ENCODE measurements at places on chromosomes 1 and 21.

DNA sequence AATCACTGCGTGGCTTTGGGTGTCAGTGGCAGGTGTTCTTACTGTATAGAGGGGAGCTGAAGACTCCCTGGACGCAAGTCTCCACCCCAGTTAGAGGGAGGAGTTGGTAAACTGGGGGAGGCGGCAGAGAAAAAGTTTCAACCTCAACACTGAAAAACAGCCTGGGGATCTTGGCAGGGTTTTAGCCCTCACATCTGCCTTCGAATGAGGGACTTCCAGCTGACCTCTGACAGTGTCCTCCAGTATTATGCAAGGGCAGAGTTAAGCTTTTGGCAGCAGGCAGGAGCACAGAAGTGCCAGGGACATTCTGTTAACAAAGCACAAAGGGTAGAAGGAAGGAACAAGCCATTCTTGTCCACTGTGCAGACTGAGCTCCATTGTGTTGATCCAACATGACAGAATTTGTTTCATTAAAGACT is 41.2 kb upstream of the RAB4A start:
- DNase-seq: no peak

- no peak for DNase-seq
Measured at GRCh38 chr21:45050345-45050796, 24.0 kb upstream of the ADARB1 start.

DNA sequence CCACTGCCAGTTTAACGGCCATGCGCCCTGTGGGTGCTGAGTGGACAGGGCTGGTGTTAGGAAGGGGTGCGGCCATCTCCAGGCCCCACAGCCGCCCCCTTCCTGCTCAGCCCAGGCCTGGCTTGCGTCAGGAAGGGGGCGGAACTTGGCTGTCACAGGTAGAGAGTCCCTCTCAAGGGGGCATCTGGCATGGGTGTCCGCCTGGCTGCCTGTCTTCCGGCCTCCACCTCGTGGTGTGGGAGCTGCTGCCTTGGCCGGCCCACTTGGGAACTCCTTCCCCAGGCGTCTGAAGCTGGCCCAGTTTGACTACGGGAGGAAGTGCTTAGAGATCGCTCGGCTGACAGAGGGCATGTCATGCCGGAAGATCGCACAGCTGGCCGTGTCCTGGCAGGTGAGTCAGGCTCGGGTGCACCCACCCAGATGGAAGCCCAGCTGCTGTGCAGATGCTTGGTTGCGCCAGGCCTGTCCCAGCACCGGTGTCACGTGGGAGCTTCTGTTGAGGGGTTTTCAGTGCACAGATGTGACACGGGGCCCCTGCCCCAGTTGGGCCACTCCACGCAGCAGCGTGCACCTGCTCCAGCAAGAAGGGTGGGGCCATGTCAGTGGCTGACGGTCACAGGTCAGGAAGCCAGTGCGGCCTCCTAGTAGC is 9.1 kb upstream of the ATAD3B start:
- DNase-seq: no peak

DNA sequence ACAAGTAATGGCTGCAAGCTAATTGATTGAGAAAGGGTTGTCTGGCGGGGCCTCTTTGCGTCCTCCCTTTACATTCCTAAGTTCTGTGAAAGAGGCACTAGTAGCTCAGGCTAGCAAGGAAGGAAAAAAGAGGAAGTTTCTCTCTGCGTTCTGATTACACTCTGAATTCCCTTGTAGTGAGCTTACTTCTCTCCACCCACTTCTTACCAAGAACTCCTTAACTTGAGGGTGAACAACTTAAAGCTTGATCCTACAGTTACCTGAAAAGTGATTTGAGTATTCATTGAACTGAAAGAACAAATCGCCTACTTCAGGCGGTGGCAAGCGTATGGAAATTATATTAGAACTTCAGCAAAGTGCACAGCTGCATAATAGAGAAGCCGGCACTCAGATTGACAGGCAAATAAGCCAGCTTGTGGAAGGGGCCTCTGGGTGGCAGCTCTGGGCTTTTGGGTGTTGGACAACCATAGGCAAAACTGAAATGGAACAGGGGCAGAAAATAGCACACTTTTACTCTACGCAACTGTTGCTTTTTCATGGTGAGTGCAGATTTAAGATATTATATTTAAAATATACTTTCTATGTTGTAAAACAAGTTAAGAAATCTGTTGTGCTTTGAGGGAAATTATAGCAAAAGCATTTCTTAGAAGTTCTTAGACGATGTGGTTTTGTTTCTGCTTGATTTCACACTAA is 464.5 kb downstream of the USP25 start:
- DNase-seq: peak; percentile 73

DNA sequence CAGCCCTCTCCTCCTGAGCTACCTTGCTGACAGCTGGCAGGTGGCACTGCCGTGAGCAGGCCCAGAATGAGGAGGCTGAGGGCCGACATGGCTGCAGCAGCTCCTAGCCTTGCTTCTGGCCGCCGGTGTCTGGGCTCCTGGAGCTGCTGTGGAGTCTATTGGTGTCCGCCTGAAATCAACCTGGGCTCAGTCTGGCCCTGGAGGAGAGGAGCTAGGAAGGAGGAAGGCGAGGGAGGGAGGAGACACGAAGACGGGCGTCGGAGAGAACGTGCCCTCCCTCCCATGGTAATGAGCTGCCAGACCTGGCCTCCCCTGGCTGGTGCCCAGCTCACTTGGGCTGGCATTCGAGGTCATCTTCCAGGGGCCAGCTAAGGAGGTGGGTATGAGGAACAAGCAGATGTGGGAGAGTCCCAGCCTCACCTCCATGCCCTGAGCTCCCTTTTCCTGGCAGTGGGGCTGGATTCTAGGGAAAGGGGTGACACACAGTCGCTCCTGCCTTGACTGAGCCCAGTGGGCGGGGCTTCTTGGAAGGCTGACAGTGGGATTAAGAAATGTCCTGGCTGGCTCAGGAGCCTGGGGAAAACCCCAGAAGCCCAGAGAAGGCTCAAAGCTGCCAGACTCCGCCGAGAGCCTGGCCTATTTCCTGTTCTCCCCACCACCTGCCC is at the start of gene PDZK1IP1:
PDZK1IP1 (minus strand) TSS at position 193 of the 665 bp plus-strand sequence; CDS start at position 89, 104 bp downstream.
- DNase-seq: peak; percentile 41

- DNase-seq: no peak
Measured at GRCh38 chr21:39972976-39973770, 105.9 kb downstream of the PCP4 start.

GRCh38 chr1:78153092-78153736 is 107.4 kb downstream of the GIPC2 start:
- DNase-seq: no peak

GRCh38 chr1:218869276-218869675 is 304.4 kb upstream of the LYPLAL1 start:
- no peak for DNase-seq

DNA sequence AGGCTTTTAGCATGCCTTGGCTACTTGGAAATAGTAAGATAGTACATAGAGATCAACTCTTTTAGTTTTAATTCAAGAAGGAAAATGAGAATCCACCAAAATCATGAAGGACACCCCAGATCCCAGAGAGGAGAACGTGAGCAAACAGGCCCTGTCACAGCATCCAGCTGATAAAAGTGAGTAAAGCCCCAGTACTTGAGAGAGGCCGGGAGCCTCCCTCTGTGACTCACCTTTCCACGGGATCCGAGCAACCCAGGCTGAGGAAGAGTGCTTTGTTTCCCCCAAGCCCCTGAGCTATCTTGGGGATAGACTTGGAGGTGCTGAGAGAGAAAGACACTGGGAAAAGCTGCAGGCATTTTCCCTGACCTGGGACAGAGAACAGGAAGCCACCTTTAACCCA is 238.6 kb downstream of the DUSP10 start:
- DNase-seq: no peak

DNA sequence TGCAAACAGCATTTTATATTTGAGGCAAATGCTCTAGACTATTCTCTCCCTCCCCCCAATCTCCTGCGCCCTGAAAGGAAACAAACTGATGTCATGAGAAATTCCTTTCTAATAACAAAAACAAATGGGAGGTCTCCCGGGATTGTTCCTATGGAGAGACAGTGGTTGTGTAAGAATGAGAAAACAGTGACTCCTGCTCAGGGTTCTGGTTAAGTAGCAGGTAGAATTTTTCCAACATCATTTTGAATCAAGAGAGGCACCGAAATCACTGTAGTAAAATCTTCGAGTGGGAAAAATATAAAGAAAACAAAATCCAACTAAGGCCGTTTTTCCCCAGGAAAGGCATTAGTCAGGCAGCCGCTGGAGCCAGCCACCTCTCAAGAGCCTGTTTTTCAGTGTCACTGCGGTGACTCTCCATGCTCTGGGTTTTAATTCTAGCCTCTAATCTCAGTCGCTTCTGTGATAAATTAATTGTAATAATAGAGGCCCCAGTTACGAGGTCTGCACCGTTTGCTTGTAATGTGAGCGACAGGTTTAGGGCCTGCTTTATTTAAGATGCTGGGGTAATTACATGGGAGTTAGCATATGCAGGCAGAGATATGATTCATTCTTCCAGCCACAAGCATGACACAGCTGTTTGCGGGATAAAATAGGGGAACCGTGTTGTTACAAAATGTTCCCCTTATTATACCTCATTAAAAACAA is 80.3 kb downstream of the RNF220 start:
- peak; percentile 84 for DNase-seq

DNA sequence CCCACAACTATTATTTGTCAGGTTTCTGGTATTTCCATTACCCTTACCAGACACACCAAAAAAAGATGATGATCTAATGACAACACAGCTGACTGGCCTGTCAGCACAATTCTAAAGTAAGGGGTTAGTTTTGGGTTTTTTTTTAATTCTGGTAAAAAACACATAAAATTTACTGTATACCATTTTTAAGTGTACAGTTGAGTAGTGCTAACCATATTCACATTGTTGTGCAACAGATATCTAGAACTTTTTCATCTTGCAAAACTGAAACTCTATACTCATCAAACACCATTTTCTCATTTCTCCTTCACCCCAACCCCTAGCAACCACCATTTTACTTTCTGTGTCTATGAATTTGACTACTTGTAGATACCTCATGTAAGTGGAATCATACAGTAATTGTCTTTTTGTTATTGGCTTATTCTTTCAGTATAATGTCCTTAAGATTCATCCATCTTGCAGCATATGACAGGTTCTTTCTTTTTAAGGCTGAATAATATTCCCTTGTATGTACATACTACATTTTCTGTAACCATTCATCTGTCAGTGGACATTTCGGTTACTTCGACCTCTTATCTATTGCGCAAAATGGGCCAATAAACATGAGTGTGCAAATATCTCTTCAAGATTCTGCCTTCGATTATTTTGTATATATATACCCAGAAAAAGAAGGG is 29.8 kb downstream of the ARNT start:
- DNase-seq: no peak

GRCh38 chr21:34671462-34671861 is 2.7 kb downstream of the CLIC6 start:
- no peak for DNase-seq

DNA sequence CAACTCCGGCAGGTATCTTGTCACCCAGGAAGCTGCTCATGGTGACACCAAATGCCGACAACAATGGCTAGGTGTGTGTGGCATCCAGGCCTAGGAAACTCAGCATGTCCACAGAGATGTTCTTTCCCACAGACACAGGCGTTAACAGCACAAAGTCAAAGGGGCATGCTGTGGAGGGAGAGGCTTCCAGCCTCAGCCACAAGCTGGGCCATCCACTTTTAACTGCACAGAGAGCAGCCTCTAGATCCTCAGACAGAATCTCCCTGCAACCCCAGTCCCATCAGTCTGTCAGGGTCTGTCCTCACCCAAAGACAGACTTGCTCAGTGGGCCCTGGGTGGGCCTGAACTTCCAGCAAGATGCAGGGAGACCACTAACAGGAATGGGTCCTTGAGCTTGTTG is 58.5 kb upstream of the BCAR3 start:
- no peak for DNase-seq

GRCh38 chr1:218702775-218703174 is 357.6 kb downstream of the TGFB2 start:
- no peak for DNase-seq

DNA sequence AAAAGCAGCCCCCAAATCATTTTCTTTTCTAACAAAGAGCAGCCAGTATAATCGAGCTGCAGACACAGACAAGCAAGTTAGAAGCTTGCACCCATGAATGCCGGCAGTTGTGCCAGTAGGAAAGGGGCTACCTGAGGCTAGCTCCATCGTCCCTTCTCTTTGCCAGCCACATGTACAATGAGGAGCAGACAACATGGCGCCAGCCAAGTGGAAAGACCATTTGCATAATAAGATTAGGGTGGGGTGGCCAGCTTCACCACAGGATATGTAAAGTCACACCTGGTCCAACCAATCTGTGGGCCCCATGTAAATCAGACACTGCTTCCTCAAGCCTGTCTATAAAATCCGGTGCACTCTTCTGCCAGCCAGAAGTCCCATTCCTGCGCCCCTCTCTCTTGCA is 103.7 kb downstream of the CCDC185 start:
- DNase-seq: no peak

GRCh38 chr1:22485431-22485830 is 33.8 kb downstream of the ZBTB40 start:
- DNase-seq: no peak

DNA sequence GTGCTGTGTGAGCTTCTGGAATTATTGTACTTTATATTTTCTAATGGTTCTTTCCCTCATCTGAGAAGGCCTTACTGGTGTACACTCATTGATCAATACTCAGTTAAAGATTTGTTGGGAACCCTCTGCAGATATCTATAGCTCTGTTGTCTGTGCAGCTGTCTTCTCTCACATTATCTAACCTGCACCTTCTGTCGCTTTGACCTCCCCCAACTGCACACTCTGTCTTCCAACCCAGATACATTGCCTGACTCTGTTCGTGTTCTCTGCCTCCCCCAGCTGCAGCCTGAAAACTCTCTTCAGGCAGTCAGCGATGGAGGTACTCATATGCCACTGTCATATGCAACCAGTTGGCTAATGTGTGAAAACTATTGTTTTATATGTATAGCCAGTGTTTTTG is 334.3 kb downstream of the NCAM2 start:
- DNase-seq: no peak

GRCh38 chr21:45622416-45623097 is 21.0 kb upstream of the PCBP3 start:
- no peak for DNase-seq

DNA sequence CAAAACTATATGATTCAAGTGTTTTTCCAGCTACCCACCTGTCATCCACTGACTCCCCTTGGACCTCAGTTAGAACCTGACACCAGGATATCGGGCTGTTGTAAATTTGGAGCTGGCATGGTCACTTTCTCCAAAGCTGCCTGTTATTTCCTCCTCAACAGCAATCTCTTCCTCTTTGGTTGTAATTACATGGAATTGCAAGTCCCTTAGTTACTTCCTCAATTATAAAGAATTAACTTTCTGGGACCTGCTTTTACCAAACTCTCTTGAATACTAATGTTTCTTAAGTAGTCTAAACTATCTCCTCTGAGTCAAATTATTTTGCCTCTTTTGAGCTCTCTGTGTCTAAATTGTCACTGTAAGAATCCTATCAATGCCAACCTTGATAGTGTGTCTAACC is 150.3 kb upstream of the SGIP1 start:
- no peak for DNase-seq
